ENCODE measurements at places on chromosomes 7 and 10. TPM values are rescaled to one million over a fixed set of nuclear protein-coding genes. Genes with fewer than 3 reads are reported as not detected.

SUN3 gene
- total RNA-seq: not detected

DUSP5 gene
- total RNA-seq: 14.8 TPM

EBLN1 gene
- total RNA-seq: not detected

TMEM196 gene
- total RNA-seq: not detected

GRCh38 chr10:114246679-114247305 lies 7.7 kb downstream of the VWA2 start:
- no peak overlapping the region for H3K27ac ChIP-seq
- H3K27me3 ChIP-seq: peaks cover 27% of the 10 kb centered on the region
- peaks cover 25% of the 10 kb centered on the region for H3K4me1 ChIP-seq

DNA sequence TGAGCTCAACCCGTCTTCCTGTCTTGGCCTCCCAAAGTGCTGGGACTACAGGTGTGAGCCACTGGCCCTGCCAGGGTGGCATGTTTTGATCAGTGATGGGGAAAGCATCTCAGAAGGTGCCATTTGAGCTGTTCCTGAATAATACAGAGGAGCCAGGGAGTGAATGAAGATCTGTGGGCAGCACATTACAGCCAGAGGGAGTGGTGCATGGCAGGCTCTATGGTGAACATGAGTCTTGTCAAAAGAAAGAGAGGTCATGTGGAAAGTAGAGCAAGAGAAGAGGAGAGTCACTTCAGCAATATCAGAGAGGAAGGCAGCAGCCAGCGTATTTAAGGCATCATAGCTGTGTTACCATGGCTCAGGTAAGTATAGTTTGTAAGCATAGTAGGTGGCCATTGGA lies 275.7 kb upstream of the LRGUK start:
- DNase-seq: no peak
- H3K36me3 ChIP-seq: no peaks in the 10 kb centered on the region
- no peak overlapping the region for H3K27ac ChIP-seq
- peaks cover 6% of the 10 kb centered on the region for H3K4me1 ChIP-seq

DNA sequence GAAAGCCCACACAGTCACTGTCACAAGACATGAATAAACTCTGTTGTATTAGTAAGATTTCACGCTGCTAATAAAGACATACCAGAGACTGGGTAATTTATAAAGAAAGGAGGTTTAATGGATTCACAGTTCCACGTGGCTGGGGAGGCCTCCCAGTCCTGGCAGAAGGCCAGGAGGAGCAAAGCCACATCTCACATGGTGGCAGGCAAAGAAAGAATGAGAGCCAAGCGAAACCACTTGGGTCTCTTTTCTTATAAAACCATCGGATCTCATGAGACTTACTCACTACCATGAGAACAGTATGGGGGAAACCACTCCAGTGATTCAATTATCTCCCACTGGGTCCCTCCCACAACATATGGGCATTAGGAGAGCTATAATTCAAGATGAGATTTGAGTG lies 110.2 kb downstream of the ST8SIA6 start:
- peaks cover 25% of the 10 kb centered on the region for H3K4me1 ChIP-seq
- H3K36me3 ChIP-seq: peaks cover 14% of the 10 kb centered on the region
- DNase-seq: no peak
- H3K4me3 ChIP-seq: no peak overlapping the region

- H3K27ac ChIP-seq: peak overlapping the region; percentile 93
- peaks cover 3% of the 10 kb centered on the region for H3K36me3 ChIP-seq
- no peak for DNase-seq
- peaks cover 70% of the 10 kb centered on the region for H3K27me3 ChIP-seq
- peak overlapping the region; percentile 89 for H3K4me3 ChIP-seq
- H3K4me1 ChIP-seq: peaks cover 24% of the 10 kb centered on the region
These were observed 1.0 kb upstream of the FAM20C start for GRCh38 chr7:191105-191980.

DNA sequence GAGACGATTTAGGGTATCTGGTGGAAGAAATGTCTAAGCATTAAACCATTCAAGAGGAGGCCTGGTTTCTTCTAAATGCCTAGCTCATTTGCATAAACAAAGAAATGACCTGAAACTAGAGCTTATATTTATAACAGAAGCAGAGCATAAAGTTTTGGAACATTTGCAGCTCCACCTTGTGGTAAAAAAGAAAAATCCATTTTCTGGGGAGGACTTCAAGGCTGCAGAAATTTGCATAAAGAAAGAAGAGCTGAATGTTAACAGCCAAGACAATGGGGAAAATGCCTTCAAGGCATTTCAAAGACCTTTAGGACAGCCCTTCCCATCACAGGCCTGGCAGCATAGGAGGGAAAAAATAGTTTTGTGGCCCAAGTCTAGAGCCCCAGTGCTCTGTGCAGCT lies 362.0 kb downstream of the ZNF248 start:
- H3K27ac ChIP-seq: no peak overlapping the region
- peaks cover 2% of the 10 kb centered on the region for H3K36me3 ChIP-seq
- no peak overlapping the region for H3K4me3 ChIP-seq
- H3K4me1 ChIP-seq: no peaks in the 10 kb centered on the region
- no peak for DNase-seq

Measured in mesothelial cell of epicardium (in vitro differentiated cells).